ENCODE measurements at places on chromosomes 16 and 17.

DNA sequence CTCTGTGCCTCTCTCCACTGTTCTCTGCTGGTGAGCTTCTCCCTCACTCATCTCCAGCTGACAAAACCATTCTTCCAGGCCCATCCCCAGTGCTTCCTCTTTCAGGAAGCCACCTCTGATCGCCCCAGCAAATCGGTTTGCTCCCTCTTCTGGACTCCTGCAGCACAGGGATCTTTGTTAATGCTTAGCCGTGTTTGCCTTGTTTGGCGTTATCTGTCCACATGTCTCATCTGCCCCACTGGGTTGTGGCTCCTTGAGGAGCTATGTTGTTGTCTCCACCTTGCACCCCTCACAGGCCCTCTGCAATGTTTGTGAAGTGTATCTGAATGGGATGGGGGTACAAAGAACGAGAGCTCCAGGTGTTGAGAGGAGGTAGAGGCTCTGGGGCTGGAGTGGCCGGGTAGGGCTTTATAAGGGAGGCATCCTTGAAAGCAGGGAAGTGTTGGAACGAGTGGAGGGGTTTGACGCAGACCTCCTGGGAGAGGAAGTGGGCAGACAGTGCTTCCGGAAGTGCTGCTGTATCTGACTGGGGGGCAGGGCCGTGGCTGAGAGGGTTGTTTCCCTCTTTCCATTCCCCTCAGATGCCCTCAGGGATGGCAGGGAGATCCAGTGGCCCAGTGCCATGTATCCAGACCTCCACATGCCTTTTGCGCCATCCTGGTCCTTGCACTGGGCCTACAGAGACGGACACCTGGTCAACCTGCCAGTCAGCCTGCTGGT lies 27.8 kb downstream of the CASKIN2 start:
- DNase-seq: peak; percentile 36

DNA sequence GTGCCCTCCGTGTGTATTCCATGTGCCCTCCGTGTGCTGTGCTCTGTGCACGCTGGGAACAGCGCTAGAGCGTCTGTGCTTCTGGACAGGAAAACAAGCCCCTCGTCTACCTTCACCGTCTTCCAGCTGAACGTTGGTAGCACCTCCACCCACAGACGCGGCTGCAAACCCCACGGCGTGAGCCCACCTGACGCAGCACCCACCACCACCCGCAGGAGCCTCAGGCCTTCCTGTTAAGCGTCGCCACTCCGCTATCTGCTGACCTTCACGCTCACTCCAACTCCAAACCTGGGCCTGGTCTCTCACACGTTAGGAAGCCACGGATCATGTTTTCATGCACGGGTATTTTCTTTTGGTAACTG lies 56.6 kb downstream of the ENGASE start:
- no peak for DNase-seq

GRCh38 chr17:72539981-72540897 lies 419.4 kb downstream of the SOX9 start:
- DNase-seq: peak; percentile 63

DNA sequence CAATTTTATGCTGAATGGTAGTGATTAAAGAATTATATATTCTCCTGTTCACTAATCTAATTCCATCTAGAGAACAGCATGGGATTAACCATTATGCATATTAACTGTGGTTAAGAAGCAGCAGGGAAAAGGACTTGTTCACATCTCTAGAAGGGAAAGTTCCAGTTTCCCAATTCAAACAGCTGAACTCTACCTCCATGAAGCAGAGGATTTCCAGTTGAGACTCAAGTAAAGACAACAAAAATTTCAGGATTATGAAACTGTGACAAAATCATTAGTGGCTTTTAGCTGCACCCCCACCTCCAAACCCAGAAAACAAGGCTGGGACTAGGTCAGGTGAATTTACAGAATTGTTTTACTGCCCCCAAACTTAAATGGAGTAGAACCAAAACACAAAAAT lies 73.6 kb downstream of the USP32 start:
- no peak for DNase-seq

DNA sequence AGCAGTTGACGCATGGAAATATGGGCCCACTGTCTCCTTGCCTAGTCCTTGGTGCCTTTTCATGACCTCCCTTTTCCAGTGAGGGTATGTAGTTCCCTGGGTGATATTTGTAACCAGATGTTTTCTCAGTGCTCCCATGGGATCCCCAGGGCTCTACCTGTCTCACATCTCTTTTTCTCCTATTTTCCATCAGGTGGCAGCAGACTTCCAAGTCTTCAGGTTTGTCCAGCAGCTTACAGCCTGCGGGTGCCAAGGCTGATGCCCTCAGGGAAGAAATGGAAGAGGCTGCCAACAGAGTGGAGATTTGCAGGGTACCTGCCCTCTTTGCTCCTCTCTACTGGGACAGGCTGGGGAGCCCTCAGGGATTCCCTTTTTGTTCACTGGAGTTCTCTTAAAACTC lies 89.1 kb downstream of the ELAC2 start:
- no peak for DNase-seq

DNA sequence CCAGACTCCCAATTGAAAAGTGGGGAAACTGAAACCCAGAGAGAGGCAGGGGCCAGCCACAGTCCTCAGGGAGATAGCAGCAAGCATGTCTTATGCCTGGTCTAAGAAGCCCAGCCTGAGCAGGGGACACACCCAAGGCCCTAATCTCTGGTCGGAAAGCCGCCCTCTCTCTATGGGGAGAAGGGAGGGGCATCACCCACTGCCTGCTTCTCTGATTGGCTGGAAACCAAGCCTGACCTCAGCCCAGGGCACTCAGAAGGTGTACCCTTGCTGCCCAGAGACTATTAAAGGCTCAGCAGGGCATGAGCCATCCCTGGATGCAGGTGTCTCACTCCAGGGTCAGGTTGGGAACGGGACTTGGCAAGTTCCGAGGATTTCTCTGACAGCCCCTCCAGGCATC lies 5.7 kb upstream of the KRT13 start:
- DNase-seq: no peak

DNA sequence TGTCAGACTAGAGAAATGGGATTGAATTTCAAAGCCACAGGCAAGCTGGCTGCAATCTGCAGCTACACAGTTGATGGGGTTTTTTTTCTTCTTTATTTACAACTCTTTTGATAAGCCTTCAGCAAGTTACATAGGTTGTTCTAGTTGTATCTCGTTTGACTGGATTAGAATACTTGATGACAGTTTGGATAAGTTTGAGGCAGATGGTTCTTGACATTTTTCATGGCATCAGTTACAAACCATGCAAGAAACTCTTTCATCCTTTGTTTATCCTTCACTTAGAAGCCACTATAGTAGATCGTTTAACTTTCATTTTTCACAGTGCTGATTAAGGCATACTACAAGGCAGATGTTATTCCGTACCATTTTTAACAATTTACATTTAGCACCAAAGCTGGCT lies 238.9 kb downstream of the TOX3 start:
- DNase-seq: no peak

- no peak for DNase-seq
Observed at GRCh38 chr16:54936979-54937670, 6.5 kb downstream of the IRX5 start.

DNA sequence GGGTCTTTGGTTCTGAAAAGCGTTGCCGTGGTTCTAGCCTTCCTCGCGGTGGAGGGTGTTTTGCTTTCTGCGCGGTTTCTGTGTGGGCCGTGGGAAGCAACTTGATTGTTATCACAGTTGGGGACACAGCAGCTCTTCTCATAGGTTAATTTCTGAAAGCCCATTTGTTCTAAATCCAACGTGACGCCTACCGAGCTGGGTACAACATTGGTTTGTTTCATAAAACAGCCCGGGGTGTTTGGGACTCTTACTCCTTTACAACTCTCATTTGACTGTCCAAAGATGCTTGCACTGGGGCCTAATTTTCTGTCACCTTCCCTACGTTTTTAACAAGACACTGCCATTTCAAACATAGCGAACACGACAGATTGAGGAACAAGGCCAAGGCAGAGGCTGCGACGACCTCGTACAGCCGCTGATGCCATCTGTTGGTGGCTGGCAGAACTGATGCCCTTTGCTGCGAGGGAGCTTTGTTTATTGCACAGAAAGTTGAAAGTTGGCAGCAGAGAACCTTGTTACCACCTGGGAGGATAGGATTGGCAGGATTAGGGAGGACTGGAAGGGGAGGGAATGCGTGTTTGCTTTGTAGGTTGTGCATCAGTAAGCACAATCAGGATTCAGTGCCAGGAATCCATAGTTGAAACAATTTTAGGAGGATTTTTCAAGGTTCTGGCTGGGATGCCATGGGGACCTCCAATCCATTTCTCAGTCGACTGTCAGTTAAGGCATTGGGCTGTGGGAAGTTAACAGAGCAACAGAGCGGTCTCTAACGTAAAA lies 98.3 kb downstream of the PITPNC1 start:
- peak; percentile 50 for DNase-seq

DNA sequence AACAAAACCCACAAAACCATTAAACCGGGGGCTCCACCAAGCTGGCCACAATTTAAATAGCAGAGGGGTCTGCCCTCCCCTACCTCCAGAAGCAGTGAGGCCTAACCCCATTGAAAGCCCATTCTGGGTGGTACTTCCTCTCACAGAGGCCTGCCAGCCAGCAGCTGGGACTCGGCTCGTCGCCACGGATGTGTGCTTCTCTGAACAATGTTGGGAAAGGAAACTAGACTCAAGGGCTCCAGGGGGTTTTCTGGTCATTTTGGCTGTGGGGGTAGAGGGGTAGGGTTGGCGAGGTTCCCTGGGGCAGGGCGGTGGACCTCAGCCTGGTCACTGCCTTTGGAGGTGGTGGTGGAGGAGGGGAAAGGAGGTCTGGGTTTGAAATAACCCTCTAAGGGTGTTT lies 4.7 kb upstream of the PLCG2 start:
- peak; percentile 31 for DNase-seq

GRCh38 chr17:2564877-2565276 lies 28.6 kb upstream of the PAFAH1B1 start:
- DNase-seq: no peak

GRCh38 chr16:88937206-88937621 lies 39.8 kb downstream of the CBFA2T3 start:
- no peak for DNase-seq

DNA sequence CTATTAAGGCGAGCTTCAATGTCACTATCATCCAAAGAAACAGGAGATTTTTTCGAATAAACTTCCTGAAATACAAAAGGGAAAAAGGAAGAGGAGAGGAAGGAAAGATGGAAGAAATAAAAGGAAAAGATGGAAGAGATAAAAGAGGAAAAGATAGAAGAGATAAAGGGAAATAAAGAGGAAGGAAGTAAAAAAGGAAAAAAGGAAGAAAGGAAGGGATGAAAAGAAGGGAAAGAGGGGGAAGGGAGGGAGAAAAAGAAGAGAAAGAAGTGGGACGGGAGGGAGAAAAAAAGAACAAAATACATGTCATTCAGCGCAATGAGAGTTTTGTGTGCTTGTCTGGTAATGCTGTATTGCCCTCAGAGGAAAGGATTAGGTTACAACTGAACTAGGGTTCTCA lies 62.2 kb downstream of the CEP112 start:
- DNase-seq: no peak

Measured in activated B cell treated with CpG ODN at 0.5 μM for 24 hours (primary cell).